Stimulated activated CD4-positive, alpha-beta T cell treated with anti-CD3 and anti-CD28 coated beads, Interleukin-2, amount 100 ng/mL, for 24 hours (primary cell): ENCODE measurements at places on chromosomes 2 and 18.

DNA sequence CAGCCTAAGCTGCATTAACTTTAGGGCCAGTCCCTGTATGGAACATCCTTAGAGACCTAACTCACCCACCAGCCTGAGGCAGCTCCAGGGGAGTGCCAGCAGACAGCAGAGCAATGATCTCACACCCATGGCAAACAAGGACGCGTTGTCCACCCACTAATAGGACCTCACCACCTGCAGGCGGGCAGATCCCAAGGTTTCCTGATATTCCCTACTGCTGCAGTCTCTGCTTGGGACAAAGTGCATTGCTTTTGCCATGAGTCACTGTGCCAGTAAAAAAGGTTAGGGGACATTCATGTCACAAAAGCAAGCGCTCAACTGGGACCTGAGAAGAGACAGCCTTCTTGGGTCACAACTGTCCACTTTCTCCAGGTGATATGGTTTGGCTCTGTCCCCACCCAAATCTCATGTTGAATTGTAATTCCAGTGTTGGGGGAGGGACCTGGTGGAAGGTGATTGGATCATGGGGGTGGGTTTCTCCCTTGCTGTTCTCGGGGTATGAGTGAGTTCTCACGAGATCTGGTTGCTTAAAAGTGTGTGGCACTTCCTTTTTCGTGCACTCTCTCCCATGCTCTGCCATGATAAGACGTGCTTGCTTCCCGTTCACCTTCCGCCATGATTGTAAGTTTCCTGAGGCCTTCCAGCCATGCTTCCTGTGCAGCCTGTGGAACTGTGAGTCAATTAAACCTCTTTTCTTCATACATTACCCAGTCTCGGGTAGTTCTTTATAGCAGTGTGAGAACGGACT lies 160.2 kb downstream of the MIB1 start:
- DNase-seq, result no peak

GRCh38 chr18:2851771-2852170 lies 5.0 kb downstream of the EMILIN2 start:
- no peak for DNase-seq

DNA sequence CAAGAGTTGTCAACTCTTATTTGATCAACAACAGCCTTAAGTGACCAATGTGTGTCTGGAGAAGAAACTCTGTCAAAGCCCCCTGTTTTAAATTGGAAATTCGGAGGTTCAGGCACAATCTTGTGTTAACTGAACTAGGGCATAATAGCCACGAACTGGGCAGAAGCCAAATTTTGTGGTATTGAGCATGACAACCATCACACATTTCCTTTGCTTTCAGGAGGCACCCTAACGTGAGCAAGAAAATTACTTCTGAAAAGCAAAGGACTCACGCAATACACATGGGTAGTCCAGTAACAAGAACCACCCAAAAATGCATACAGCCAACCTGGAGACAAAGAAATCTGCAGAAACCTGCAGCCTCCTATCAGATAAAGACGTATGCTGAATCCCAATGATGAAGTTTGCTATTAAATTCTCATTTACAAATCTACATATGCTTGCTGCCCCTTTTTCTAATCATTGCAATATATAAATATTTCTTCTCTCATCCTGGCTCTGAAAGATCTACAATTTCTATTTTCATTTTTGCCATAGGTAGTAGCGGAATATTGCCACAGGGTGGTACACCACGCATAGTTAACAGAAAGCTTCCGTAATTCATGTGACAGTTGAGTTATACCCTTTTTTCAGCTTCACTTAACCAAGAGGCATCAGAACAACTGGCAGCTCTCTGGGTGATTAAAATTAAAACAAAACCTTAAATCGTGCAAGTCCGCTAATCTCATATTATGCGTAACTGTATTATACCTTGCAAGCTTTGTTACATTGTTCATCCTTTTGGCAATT lies 495.8 kb downstream of the NRXN1 start:
- no peak for DNase-seq

DNA sequence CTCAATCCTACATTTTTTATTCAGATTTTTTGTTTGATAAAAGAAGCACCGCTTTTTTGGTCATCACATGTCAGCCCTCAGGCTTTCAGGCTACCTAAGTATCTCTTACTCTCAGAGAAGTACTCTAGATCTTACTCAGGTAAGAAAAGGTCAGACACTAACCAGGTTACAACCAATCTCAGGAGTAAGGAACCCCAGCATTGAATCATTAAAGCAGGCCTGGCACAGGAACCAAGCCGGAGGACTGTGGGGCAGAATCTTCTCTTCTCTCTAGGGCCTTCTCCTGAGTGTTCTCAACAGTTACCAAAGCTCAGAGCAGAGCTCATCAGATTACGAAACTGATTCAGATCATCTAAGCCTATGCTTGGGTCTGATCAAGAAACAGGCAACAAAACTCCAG lies 28.2 kb downstream of the RBMS1 start:
- DNase-seq, result no peak

DNA sequence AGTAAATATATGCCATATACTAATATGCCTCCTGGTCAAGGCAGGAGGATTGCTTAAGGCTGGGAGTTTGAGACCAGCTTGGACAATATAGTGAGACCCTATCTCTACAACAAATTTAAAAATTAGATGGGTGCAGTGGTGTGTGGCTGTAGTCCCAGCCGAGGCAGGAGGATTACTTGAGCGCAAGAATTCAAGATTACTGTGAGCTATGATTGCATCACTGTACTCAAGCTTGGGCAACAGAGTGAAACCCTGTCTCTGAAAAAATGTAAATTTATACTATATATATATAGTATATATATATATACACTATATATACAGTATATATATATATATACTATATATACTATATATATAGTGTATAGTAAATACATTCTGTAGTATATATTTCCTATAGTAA lies 30.0 kb upstream of the NPC1 start:
- DNase-seq, result no peak

DNA sequence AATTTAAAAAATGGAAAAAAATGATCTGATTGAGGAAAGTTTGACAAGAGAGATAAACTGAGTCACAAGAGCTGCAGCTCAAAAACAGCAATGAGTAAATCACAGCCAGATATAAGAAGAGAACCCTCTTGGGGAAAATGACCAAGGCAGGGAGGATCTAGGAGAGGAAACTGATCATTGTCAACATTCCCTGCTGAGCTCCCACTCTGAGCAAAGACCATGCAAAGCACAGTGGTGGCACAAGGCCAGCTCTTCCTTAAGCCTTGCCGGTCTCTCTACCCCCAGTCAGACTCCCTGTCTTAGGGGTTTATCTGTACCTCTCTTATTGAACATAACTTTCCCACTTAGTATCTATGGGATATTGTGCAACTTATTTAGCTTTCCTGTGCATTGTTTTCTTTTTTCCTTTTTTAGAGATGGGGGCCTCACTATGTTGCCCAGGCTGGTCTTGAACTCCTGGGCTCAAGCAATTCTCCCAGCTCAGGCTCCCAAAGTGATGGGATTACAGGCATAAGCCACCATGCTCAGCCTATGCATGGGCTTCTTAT lies 54.0 kb upstream of the PPP1CB start:
- no peak for DNase-seq

DNA sequence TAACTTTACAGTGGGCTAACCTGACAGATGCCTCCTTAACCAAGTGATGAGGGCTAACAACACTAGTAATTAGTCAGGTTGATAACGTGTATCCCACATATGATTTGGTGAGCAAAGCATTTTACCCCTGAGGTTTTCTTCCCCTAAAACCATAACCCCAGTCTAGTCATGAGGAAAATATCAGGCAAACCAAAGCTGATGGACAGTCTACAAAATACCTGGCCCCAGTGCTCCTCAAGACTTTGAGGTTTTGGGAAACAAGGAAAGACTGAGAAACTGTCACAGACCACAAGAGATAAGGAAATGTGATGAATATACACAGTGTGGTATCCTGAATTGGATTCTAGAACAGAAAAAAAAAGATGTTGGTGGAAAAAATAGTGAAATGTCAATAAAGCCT lies 28.5 kb downstream of the MAP3K20 start:
- no peak for DNase-seq

GRCh38 chr2:240840435-240841060 lies 20.5 kb upstream of the KIF1A start:
- DNase-seq, result peak; percentile 20

- DNase-seq, result no peak
Observed at GRCh38 chr2:148965623-148966437, 72.7 kb upstream of the LYPD6B start.

DNA sequence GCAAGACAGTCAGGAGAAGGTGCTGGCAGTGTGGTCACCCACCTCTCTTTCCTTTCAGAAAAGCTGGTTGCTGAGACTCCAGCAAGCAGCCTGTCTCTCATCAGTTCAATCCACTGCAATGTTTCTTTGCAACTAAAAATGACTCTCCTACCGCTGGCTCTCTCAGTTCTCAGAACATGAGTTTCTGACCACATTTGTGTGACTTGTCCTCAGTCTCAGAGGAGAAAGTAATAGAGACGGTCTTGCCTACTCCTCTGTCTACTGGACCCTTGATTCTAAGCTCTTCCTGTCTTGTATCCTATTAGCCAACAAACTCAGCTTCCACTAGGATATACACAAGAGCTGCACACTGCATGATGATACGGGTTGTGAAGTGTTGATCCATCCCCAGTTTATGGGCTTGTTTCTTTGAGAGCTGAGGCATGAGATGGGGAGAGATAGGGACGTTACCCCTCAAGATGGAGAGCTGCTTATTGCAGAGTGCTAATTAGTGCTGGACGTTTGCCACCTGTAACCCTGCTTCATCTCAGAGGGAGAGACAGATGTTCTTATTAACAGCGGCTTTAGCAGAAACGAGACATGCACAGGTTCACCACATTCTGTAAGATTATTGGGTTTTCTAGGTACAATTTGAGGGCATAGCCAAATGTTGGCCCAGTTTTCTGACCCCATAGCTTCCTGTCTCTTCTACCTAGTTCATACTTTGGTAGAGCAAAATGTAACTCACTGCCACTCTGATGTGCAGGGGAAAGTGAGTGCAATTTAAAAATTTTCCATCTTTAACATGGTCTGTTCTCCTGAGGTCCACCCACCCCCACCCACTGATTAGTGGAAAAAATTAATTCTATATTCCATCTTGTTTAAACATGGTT lies 32.4 kb upstream of the YWHAQ start:
- no peak for DNase-seq

DNA sequence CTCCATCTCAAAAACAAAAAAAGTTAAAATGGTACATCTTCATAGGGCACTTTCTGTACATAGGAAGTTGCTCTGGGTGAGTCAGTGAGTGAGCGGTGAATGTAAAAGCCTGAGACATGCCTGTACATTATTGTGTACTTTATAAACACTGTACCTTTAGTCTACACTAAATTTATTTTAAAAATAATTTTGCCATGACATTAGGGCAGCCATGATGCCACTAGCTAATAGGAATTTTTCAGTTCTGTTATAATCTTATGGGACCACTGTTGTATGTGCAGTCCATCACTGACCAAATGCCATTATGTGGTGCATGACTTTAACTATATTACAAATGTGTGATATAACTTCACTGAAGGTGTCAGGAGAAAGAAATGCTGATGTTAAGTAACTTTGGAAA lies 11.0 kb upstream of the TXNDC2 start:
- DNase-seq, result no peak

DNA sequence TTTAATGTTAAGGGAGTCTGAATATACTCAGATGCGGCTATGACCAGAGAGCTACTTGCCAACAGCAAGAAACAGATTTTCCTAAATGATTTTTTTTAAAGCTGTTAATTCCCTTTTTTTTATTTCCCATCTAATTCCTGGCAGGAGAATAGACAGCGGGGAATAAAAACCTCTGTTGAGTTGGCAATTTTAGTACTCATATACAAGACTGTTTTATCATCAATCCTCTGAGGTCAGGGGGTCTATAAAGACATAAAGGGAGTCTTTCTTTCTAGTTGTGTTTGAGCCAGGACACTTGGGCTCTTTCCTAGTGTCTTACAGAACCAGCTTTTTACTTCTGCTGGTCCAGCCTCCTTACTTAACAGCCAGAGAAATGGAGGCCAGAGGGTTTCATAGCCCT lies 29.4 kb downstream of the MAIP1 start:
- no peak for DNase-seq

DNA sequence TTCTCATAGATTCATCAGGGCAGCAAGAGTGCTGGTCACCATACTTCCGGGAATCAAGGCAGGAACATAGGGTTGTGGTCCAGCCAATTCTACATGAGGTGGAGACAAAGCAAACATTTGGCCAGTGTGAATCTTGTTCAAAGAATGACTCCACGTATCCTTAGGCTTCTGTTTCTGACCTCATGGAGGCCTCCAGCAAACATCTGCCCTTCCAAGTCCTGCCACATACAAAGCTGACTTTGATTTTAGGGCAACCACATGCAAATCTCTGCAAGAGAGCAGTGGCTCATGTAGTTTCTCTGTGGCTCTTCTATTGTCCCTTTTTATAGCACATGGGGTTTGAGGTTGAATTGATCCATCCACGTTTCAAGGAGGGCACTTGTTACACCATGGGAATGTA lies 132.1 kb upstream of the MMADHC start:
- no peak for DNase-seq
